Spleen (tissue), 13 donors: ENCODE measurements at places on chromosomes 6 and 20. TPM values are rescaled to one million over a fixed set of nuclear protein-coding genes. Genes with fewer than 3 reads are reported as not detected.
A peak's percentile ranks its signal among the peaks of the same experiment; 100 is the strongest.

GRCh38 chr6:99130897-99131873 is 183.4 kb upstream of the FBXL4 start:
- H3K4me3 ChIP-seq = no peak overlapping the region
- H3K4me1 ChIP-seq = no peaks in the 10 kb centered on the region
- no peaks in the 10 kb centered on the region for H3K36me3 ChIP-seq
- H3K27me3 ChIP-seq = no peaks in the 10 kb centered on the region

GRCh38 chr6:163264662-163265035 is 149.9 kb upstream of the QKI start:
- H3K27me3 ChIP-seq = no peaks in the 10 kb centered on the region
- H3K4me3 ChIP-seq = no peak overlapping the region
- no peak overlapping the region for H3K27ac ChIP-seq
- H3K36me3 ChIP-seq = no peaks in the 10 kb centered on the region

GRCh38 chr6:15505463-15505918 is 157.3 kb downstream of the DTNBP1 start:
- H3K4me1 ChIP-seq = no peaks in the 10 kb centered on the region
- peak; percentile 74 for DNase-seq
- no peaks in the 10 kb centered on the region for H3K27me3 ChIP-seq
- H3K36me3 ChIP-seq = peaks cover 4% of the 10 kb centered on the region
- H3K27ac ChIP-seq = peak overlapping the region; percentile 57

DNA sequence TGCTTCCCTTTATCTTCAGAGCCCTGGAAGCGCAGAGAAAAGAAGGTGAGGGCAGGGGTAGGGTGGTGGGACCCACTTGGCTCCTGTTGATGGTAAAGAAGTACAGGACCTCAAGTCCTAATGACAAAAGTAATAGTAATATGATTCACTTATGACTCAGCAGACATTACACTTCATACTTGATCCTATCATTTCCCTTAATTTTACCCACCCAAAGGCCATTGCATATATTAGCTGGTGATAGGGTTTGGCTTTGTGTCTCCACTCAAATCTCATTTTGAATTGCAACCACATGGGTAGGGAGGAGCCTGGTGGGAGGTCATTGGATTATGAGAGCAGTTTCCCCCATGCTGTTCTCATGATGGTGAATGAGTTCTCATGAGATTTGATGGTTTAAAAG is 880.7 kb downstream of the KIF16B start:
- DNase-seq = no peak
- no peak overlapping the region for H3K27ac ChIP-seq
- H3K36me3 ChIP-seq = no peaks in the 10 kb centered on the region

Gene XKR7
- not detected for total RNA-seq

Gene CD24
- total RNA-seq = 33.2 TPM

Gene MYLK2
- total RNA-seq = 3.4 TPM
